Putamen (tissue), 1 donor: ENCODE measurements at places on chromosomes 2 and 18.
A peak's percentile ranks its signal among the peaks of the same experiment; 100 is the strongest.

DNA sequence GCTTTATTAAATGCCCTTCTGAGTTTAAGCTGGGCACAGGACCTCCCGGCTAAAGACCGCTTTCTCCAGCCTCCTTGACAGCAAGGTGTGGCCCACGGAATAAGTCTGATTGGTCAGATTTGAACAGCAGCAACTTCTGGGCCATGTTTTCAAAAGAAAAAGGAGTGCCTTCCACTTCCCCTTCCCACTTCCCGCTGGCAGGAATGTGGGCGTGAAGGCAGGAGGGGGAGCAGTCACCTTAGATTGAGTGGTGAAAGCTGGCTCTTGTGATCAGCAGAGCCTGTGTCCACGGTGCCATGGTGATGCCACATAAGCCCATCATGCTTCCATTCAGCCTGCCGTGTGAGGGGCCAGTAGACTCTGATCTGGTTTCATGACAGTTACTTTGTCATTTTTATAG lies 136.6 kb upstream of the GLI2 start:
- DNase-seq, result no peak

GRCh38 chr2:43311276-43311675 lies 84.9 kb upstream of the ZFP36L2 start:
- no peak for DNase-seq

- no peak for DNase-seq
Measured at GRCh38 chr2:168684921-168685599, 117.4 kb upstream of the NOSTRIN start.

- DNase-seq, result no peak
Measured at GRCh38 chr2:160635488-160635887, 141.9 kb upstream of the RBMS1 start.

- peak; percentile 47 for DNase-seq
Measured at GRCh38 chr2:46335391-46336282, 38.4 kb downstream of the EPAS1 start.

DNA sequence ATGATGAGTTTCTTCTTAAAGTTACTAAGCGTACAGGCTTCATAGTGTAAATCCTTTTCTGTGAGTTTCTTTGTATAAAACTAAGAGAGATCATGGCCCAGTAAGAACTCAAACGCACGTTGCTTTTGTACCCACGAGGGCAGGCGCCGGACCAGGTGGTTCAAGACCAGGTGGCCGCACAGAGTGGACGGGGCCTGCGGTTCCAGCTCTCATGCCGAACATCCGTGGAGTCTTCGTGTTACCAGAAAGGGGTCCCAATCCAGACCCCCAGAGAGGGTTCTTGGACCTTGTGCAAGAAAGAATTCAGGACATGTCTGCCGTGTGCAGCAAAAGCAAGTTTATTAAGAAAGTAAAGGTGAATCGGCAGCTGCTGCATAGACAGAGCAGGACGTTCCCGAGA lies 53.0 kb downstream of the KCNG2 start:
- no peak for DNase-seq

DNA sequence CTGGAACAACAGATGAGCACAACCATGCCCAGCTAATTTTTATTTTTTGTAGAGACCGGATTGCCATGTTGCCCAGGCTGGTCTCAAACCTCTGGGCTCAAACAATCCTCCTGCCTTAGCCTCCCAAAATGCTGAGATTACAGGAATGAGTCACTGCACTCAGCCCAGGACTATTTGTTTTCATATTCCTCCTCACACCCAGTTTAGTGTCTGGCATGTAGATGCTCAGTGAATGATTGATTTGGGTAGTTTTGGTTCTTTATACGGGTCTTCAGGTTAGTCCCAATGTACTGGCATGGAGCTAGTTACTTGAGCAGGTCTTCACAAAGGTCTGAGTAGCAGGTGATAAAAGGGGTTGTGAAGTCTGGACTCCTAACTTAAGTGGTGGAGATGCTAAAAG lies 6.2 kb downstream of the EIF2B4 start:
- no peak for DNase-seq

- no peak for DNase-seq
Measured at GRCh38 chr2:61255580-61256437, 93.8 kb downstream of the C2orf74 start.

DNA sequence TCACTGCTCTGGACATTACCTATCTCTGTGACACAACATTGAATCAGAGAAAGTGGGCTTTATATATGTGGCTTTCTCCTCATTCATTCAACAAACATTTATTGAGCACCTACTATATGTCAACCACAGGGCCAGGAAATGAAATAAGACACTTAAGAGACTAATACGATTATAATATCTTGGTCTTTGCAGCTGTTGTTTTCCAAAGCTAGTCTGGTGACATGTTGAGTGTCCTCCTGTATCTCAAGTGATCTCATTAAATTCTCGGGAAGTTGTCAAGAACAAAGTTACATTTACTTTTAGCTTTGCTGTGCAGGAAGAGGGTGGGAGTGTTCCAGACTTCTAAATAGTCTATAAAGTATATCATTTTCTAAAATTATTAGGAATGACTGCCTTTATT lies 164.6 kb upstream of the SP5 start:
- no peak for DNase-seq

- no peak for DNase-seq
Measured at GRCh38 chr2:102099536-102100298, 42.8 kb upstream of the IL1R1 start.

- DNase-seq, result peak; percentile 28
Measured at GRCh38 chr2:53969285-53969967, 1.4 kb downstream of the PSME4 start.

DNA sequence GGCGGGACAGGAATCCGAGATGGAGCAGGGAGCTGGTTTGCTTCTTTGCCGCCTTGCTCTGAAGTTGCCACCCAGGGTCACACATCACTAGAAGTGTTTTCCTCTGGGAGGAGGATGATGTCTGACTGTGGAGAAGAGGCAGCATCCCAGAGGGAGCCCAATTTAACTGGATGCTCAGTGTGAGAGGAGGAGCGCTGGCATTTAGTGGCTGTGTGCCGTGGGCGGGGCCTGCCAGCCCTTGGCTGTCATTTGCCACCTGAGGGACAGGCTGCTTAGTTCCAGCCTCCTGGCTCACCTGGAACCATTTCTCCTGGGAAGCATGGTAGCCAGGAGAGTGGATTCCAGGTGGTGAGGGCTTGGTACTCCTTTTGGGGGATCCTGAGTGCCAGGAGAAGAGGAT lies 9.6 kb downstream of the B3GNT2 start:
- DNase-seq, result no peak

GRCh38 chr18:2979129-2979528 lies 33.8 kb downstream of the LPIN2 start:
- no peak for DNase-seq

DNA sequence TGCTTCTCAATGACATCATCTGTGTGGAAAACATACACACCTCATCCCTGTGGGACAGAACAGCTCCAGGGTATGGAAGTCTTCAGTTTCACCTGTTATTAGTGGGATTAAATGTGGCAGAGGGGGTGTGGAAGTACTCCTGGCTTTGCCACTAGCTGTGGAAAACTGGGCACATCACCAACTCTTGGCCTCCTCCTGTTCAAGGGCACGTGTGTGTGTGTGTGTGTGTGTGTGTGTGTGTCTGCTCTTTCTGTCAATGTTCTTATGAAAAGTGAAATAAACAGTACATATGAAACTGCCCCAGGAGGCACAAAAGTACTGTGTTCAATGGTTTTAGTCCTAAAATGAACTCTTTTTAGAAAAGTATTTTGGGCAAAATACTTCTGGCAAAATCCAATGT lies 65.9 kb downstream of the MTHFD2 start:
- DNase-seq, result no peak

- DNase-seq, result no peak
Measured at GRCh38 chr2:86219896-86220295, 20.6 kb downstream of the MRPL35 start.

DNA sequence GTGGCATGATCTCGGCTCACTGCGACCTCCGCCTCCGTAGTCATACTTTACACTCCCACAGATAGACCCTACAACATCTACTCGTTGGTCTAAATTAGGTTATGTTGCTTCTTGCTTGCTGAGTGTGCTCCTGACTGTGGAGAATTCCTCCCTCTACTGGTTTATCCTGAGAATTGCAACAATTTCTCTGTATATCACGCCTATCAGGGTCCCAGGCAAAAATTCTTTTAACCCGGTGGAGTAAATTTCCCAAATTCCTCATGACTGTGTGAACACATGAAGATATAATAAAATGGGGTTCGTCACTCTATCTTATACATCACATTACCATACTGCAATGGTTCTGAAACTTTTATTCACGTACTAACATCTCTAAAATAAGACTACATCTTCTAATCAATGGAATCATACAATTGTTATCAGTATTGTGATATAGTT lies 156.7 kb downstream of the EVA1A start:
- DNase-seq, result peak; percentile 30

DNA sequence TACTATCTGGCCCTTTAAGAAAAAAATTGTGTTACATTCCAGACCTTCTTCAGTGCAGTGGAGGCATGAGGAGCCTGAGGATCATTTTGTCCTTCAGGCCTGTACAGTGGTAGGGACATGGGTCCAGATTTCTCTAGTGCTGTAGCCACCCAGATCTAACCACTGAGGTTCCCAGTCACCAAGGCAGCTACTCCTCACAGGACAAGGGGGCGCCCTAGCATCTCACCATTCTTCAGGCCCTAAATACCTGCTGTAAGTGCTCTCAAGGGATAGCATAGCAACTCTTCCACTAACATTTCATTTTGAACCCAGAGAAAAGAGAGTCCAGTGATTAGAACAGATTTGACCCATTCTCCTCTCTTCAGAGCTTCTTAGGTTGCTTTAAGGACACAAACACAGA lies 1533.0 kb downstream of the LRP1B start:
- DNase-seq, result no peak

DNA sequence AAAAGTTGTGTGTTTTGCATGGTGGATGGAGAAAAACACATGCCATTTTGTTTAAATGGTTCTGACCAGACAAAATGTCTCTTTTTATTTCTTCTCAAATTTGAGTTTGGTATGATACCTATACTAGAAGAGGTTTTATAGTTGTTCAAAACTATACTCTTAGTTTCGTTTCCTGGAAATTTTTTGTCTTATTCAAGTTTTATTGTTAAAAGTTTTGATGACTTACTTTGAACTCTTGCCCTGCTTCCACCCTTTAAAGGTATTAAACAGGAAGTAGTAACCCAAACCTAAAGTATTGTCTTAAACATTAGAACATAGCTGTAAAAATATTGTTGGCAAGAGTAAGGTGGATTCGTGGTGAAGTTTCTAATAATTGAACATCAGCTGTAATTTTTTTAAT lies 98.2 kb downstream of the BABAM2 start:
- no peak for DNase-seq

DNA sequence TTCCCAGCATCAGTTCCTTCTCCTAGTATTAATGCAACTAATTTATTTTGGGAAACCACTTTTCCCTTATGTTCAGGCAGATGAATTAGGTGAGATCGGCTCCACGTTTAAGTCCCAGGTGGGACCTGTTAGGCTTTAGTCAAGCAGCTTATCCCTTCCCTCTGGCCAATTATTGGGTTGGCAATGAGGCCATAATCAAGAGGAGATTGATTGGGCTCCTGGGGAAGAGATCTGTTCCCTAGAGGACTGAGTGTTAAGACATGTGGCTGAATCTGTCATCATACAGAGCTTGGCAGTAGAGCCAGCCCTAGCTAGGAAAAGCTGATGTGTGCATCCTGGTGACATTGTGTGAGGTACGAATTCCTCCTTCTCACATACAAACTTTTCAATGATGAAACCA lies 104.4 kb downstream of the PTH2R start:
- no peak for DNase-seq
